Retina (tissue), 1 donor: ENCODE measurements at places on chromosomes 12 and 14.
A peak's percentile ranks its signal among the peaks of the same experiment; 100 is the strongest.

GRCh38 chr14:98916476-98916875 is 355.5 kb downstream of the BCL11B start:
- DNase-seq, result no peak

GRCh38 chr14:65062096-65063075 is 39.9 kb downstream of the MAX start:
- no peak for DNase-seq

GRCh38 chr14:78018283-78018682 is 151.9 kb upstream of the NRXN3 start:
- DNase-seq, result no peak

GRCh38 chr12:47797441-47797840 is 22.3 kb downstream of the HDAC7 start:
- DNase-seq, result peak; percentile 32

GRCh38 chr14:91722386-91722785 is 9.5 kb downstream of the CATSPERB start:
- DNase-seq, result no peak

GRCh38 chr12:70847871-70848270 is 72.7 kb downstream of the PTPRR start:
- no peak for DNase-seq
